ENCODE measurements at places on chromosomes 3 and 15. TPM values are rescaled to one million over a fixed set of nuclear protein-coding genes. Genes with fewer than 3 reads are reported as not detected.

DNA sequence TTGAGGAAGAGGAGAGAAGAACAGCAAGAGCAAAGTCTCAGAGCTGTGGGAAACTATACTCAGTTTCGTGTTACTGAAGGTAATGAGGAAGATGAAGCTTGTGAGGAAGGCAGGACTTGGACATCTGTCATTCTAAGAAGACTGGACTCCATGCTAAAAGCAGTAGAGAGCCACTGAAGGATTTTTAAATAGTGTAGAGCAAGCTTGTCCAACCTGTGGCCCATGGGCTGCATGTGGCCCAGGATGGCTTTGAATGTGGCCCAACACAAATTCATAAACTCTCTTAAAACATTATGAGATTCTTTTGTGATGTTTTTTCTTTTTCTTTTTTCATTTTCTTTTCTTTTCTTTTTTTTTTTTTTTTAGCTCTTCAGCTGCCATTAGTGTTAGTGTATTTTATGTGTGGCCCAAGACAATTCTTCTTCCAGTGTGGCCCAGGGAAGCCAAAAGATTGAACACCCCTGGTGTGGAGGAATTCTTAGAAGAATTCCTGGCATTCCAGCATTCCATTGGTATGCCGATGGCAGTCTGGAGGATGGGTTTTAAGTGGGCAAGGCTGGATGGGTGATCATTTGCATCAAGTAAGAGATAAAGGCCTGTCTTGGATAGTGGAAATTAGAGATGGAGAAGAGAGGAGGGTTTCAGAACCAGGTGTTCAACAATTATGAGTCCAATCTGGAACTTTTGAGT, 6.9 kb upstream of the NFKBIZ start:
- DNase-seq: no peak

DNA sequence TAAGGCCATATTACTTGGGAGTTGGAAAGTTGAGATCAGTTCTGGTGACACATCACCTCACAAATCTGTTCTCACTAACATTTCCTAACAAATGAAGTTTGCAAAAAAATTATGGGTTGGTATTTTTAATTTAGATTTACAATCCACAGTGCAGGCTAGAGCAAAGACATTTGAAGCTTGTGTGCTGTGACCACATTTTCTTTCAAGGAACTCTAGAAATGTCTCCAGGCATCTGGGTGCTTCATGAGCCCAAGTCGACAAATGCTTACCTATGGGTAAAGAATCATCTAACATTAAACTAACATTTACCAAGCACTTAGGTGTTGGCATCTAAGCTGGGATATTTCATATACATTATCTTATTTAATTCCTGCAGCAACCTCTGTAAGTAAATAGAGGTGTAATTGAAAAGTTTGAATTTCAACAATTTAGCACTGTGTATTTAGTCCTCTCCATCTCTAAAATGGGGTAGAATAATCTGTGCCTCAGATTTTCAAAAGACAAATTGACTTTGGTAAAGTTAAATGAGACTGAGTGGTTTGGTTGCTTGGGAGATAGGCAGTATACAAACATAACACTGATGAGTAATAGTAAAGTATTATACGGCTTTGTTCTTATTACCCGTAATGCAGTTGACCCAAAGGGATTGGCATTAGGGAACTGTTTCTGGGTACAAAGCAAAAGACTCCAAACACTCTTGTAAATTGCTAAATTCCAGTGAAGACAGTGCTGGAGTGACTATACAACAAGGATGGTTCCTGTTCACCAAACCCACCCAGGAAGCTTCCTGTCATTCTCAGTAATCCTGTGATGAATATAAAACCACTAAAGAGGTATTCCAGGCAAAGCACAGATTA, 162.5 kb downstream of the TPRG1 start:
- DNase-seq: peak; percentile 78

- no peak for DNase-seq
Observed at GRCh38 chr3:135627057-135627456, 338.5 kb upstream of the PPP2R3A start.

DNA sequence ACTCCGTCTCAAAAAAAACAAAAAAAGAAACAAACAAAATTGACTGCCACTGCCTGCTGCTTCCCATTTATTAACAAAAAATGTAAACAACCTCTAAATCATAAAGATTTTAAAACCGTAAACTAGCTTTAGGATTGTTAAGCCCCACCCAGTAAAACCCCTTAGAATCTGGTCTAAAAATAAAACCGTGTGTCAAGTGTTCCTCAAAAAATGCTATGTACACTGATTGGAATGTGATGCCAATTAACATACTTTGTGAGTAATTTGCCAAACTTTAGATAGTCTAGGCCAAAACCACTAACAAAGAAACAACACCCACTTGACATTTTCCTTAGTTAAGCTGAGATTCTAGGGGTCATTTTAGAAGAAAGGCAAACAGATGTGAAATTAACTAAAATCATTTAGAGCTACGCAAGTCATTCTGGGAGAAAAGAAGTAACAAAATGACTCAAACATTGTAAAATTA, 5.3 kb downstream of the RAF1 start:
- peak; percentile 44 for DNase-seq

- no peak for DNase-seq
Observed at GRCh38 chr15:74869726-74870407, 3.3 kb downstream of the SCAMP2 start.

LRRC34 gene
- total RNA-seq: 1.7 TPM

ACAD11 gene
- total RNA-seq: 17.5 TPM

RLBP1 gene
- total RNA-seq: not detected

All from foreskin keratinocyte (primary cell).